ENCODE measurements at places on chromosomes 1 and 21.

DNA sequence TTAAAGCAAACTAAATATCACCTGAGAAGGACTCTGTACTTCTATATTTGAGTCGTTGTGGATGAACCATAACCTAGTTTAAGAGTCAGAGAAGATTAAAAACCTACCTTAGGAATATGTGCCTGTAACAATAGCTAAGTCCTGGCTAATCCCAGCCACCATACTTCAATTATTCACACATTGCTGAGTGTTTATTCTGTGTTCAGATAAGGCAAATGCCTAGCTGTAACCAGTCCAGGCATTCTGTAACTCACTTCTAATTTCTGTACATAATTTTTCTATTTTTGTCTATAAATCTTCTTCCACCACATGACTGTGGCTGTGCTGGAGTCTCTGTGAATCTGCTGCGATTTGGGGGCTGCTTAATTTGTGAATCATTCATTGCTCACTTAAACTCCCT, 441.9 kb upstream of the ADAMTS5 start:
- DNase-seq = no peak

DNA sequence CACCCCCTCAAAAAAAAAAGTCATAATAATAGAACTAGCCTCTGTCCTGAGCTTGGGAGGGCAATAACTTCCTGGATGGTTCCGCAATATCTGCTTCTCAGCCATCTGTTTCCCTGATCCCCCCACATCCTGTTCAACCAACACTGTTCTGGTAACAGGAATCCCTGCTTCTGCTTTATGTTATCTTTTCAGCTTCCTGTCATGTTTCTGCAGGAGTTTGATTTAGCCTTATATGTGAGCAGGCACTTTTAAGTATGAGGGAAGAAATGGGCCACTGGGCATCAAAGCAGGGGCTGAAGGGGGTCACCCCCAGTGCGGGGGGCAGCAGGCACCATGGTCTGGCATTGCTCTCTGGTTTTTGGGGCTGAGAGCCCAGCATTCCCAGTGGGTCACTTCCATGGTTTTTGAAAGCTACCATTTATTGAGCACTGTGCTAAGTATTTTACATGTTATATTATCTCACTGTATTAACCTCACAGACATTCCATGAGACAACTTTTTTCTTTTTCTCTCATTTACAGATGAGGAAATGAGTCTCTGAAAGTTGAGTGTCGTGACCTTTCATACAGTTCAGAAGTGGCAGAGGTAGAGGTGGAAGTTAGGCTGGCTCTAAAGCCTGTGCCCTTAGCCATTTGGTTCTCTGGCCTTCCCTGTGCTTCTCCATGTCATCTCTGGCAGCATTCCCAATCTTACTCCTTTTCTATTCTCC, 61.9 kb downstream of the DNTTIP2 start:
- no peak for DNase-seq

- no peak for DNase-seq
Measured at GRCh38 chr1:33335020-33335419, 14.1 kb upstream of the A3GALT2 start.

DNA sequence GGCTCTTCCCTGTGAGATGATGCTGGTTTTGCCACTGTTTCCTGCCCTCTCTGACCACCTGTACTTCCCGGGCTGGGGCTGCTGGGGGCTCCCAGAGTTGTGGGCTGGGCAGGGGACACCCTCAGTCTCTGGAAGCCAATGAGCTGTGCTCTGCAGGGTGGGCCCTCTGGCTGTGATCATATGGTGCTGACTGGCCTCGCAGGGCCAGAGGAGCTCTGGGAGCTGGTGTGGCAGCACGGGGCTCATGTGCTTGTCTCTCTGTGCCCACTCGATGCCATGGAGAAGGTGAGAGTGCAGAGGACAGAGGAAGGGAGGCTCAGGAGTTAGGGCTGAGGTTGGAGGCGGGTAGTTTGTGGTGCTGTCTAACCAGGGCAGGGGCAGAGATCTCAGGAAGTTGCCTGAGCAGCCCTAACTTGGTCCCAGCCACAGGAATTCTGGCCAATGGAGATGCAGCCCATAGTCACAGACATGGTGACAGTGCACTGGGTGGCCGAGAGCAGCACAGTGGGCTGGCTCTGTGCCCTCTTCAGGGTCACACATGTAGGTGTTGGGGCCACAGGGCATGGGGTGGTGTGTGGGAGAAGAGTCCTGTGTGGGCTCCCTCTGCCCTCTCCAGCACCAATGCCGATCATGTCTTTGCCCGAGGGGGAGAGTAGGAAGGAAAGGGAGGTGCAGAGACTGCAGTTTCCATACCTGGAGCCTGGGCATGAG, 5.7 kb upstream of the LGR6 start:
- DNase-seq = no peak

GRCh38 chr1:94345148-94345721, 73.0 kb upstream of the ABCD3 start:
- DNase-seq = no peak

GRCh38 chr21:31446226-31446855, 102.3 kb upstream of the TIAM1 start:
- no peak for DNase-seq

DNA sequence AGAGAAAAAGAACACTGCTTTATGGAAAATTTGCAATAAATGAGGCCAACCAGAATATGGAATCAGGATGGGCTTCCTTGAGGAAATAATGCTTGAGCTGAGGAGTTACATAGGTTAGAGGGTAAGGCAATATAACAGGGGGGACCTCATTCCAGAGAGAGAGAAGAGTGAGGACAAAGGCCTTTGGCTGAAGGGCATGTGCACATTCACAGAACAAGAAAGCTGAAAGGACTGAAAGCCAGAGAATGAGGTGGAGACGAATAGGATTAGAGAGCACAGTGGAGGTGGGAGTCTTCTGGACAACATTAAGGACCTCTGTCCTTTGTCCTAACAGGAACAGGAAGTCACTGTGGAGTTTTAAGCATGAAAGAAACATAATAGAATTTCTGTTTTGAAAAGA, 60.7 kb upstream of the MROH9 start:
- DNase-seq = no peak

DNA sequence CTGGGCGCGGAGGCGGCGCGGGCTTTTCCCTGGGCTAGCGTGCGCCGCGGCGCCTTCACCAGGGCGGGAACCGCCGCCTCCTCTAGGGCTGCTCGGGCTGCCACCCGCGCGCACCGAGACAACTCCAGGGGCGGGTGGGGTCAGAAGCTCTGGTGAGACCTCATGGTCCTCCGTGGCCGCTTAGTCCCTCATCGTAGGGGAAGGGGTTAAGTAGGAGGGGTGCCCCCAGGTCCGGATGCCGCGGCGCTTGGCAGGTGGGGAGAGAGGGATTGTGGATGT, 559 bp downstream of the SERTAD4 start:
- no peak for DNase-seq

- no peak for DNase-seq
Measured at GRCh38 chr21:42063191-42063570, 7.9 kb upstream of the UMODL1 start.

- no peak for DNase-seq
Measured at GRCh38 chr1:18926315-18927081, 24.1 kb upstream of the ALDH4A1 start.

- no peak for DNase-seq
Measured at GRCh38 chr1:4851385-4852065, 197.1 kb downstream of the AJAP1 start.

- DNase-seq = no peak
Measured at GRCh38 chr1:170676628-170677027, 12.7 kb downstream of the PRRX1 start.

DNA sequence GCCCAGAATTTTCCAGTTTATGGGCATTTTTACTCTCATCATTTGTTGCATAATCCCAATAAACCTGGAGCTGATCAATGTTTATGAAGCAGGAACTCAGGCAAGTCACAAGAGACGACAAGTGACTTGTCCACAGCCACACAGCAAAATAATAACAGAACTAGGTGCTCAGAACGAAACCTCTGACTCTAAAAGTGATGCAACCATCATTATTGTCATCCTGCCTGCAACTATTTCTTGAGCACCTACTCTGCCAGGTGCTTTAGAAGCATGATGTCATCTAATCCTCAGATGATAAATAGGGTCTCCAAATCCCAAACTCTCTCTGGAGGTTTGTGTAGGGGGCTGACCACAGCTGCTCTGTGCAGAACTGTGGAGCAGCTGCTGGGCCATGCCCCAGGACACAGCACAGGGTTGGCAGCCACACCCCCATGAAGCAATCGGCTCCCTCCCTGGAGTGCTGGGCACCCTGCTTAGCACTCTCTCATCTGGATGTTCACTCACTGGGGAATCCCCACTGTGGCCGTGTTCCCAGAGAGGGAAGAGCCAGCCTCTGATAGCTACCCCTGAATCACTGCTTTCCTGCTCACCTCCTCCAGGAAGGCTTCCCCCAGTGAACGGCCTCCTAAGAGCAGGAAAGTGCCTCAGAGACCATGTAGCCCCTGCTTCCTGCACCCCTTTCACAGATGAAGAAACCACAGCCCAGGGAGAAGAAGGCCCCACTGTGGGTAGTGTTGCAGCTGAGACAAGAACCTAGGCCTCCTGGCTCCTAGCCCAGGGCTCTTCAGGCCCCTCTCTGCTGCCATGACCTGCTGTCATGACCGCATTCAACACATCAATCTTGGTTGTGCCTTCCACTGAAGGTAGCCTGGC, 2.1 kb downstream of the TTC22 start:
- no peak for DNase-seq
